ENCODE measurements at places on chromosomes 7 and 10.

- DNase-seq = no peak
Measured at GRCh38 chr7:40784176-40784575, 649.4 kb downstream of the SUGCT start.

- DNase-seq = no peak
Measured at GRCh38 chr7:3787717-3788264, 486.7 kb downstream of the SDK1 start.

DNA sequence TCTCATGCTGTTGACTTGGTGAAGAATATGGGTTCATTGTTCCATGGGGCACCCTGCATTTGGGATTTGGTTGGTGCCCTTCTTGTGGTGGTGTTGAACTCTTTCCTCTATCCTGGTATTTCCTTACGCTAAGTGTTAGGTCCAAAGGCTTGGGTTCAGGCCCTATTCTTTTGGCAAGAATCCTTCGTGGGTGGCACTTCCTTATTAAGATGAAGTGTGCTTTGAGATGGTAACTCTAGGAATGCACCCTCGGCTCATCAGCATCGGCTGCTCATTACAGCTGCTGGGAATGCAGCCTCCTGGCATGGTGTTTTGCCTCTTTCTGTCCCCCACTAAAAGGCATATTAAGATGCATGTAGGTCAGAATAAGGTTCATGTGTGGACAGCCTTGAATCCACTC, 380.7 kb downstream of the RPS24 start:
- DNase-seq = no peak

- no peak for DNase-seq
Measured at GRCh38 chr7:83842894-83843293, 194.0 kb upstream of the SEMA3E start.

- DNase-seq = peak; percentile 39
Measured at GRCh38 chr7:121395494-121395960, 581 bp downstream of the FAM3C start.

DNA sequence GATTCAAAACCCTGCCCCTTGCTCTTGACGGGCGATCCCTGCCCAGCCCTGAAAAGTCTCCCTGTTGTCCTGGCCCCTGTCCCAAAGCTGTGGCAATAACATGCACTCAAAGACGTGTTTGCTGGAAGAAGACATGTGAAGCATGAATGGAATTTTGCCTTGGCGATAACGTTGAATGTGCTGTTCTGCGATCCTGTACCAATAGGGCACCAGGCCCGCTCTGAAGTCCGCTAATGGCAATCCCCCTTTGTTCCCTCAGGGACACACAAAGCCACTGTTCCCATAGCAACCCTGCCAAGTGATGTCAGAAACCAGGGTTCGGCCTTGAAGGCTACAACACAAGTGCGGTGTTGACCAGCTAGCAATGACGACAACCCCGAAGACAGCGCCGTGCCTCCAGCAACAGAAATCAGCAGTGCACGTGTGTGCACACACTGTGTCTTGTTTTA, 284.6 kb downstream of the KLF6 start:
- DNase-seq = no peak

DNA sequence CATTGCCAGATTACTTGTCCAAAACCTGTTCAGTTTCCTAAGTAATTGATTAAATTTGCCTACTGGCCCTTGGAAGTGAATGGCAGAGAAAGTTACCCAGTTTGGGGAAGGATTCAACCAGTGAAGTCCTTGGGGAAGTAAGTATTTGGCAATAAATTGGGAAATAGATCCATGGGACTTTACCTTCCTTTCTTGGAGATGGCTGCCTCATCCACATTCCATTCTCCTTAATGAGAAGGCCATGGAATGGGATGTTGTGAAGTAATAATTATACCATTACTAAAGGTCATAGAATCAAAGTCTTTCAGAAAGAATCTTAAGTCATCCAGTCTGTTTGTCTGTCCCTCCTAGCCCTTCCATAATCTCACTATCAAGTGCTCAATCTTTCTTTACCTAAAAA, 4.5 kb upstream of the COPG2 start:
- no peak for DNase-seq

- DNase-seq = no peak
Measured at GRCh38 chr7:17434841-17435692, 136.6 kb downstream of the AHR start.
